HS-5 (cell line): ENCODE measurements at places on chromosomes 1 and 21.

DNA sequence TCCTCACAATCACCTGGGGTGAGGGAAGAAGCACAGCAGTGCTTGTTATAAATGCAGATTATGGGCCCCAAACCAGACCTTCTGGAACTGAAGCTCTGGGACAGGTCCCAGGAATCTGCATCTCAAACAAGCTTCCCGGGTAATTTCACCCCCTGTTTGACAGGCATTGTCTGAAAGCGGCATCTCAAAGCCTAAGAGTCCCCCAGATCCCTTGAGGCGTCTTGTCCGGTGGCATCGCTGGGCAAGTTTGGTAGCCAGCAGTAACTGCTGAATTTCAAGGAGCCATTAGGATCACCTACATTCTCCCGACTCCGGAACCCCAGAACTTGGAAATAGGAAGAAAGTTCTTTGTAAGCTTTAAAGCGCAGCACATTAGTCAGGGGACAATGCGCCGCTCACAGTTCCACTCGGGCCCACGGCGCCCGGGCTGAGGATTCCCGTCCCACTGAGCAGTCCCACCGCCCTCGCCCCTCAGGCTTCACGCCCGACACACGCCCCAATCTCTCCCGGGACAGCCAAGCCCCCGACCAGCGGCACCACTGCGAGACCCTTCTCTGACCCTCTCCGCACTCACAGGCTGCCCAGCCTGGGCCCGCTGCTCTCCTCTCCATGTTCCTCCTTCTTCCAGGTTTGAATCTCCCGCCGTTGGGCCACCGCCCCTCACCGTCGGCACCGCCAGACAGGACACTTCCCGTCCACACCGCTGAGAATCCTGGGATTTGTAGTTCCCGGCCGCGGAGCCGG, at the start of gene IQGAP3:
Gene IQGAP3 (minus strand): TSS at position 647 of the 744 bp plus-strand sequence. CDS start 36 bp downstream, at position 611.
- peak; percentile 40 for DNase-seq

GRCh38 chr1:48676376-48676775, 100.3 kb downstream of the BEND5 start:
- DNase-seq, result no peak

GRCh38 chr1:160569806-160570205, 9.5 kb downstream of the CD84 start:
- no peak for DNase-seq

GRCh38 chr1:2052054-2052679, 2.0 kb downstream of the PRKCZ start:
- no peak for DNase-seq

GRCh38 chr21:29656504-29657239, 283.1 kb downstream of the GRIK1 start:
- DNase-seq, result peak; percentile 48

DNA sequence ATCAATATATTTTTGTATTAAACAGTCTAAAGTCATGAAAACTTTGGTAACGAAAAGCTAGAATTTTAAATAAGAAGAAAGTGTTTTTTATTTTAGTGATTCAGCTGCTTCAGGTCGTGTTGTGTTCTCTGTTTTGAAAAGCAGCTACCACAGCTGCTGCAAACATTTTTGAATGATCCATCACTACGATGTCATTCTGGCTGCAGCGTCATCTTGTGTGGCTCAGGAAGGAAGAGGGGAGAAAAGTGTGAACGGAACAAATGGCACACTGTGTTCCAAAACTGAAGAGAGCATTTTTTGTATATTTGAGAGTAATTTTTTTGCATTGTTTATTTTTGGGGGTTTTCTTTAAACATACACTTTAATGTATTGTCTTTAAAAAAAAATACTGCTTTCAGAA, 323.0 kb upstream of the ADGRL2 start:
- no peak for DNase-seq

DNA sequence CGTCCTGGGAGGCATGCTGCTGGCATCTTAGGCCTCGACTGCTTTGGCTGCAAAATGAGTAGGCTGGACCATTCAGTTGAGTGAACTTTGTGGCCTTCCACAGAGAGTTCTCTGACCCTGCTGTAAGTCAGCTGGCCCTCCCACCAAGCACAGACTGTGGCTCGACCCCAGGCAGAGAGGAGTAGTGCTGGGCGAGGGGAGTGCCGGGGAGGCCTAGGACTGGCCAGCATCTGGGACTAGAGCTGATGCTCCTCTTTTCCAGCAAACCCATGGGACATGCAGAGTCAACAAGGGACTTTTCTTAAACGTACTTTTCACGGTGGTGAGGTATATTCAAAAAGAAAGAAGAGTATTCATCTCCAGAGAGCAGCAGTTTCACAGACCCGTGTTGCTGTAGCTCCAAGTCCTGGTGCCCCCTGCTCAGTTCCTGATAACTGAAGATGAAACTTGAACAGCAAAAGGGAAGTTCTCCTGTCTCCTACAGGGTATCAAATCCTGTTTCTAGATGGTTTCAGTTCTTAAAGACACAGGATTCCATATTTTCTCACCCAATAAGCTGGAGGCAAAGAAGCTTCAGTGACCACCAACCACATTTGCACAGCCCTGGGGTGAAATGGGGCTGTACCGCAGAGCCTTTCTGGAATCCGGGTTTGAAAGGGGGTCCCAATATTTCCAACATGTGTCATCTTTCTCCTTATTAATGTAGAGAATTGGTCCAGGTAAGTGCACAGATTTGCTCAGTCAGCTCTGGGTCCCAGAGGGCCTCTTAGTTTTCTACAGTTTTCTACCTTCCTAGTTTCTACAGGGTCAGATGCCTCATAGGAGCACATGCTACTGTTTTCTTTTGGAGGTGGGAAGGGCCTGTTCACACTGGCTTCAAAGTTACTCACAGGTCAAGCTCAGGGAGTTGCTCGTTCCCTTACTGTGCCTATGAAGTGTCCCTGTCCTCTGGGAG, 20.9 kb downstream of the BATF3 start:
- DNase-seq, result no peak

DNA sequence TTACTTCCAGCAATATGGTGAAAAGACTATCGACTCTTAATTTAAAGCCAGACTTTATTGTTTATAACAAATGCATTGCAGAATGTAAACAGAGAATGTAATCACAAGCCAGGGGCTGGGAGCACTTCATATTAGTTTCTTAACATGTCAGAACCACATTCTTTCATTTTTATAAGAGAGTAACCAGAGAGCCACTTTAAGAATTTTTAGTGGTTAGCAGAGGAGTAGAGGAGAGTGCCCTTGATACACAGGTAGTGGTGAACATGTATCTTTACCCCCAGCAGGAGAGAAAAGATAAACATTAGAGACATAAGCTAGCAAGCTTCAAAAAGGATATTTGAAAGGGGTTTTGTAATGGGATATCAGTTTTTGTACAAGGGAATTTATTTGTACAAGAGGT, 11.1 kb downstream of the AMY2B start:
- no peak for DNase-seq

DNA sequence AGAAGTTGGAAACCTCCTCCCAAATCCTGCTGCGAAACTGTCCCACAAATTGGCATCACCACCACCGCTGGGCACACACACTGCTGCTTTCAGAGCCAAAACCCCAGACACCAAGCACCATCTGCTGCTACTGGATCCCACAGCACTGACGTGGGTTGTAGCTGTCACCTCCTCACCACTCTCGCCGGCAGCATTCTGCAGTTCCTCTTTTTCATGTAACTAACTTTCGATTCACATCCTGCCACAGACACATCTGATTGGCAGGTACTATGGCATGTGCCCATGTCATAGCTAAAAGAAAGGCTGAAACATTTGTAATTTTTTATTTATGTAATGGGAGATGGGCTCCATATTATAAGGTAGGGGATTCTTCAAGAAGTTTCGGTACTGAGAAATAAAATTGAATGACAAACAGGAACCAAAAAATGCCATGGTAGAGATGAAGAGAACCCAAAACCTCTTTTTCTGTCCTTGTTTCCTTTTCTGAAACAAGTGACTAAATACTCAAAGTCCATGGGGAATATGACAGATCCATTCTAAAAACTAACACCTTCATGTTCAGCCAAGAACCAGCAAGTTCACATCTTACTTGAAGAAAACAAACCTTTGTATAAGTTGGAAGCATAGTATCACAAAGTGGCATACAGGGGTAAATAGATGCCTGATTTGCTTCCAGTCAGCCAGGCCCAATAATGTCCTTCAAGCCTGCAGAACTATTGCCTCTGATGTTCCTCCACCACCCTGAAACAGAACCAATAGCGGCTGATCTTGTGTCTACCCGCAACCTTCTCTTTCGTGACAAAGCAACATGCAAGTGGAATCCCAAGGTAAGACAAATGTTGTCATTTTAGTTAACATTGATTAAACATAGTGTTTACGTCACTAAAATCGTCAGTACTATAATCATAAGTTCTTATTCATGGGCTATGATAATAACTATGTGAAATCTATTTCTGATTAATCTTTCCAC, 26.6 kb upstream of the RGS13 start:
- no peak for DNase-seq

GRCh38 chr1:115308969-115309368, 29.1 kb downstream of the NGF start:
- no peak for DNase-seq

- no peak for DNase-seq
Observed at GRCh38 chr1:66533804-66534740, at the start of gene SGIP1. SGIP1 (plus strand) TSS chr1:66534153; CDS start chr1:66534359, 206 bp downstream.

DNA sequence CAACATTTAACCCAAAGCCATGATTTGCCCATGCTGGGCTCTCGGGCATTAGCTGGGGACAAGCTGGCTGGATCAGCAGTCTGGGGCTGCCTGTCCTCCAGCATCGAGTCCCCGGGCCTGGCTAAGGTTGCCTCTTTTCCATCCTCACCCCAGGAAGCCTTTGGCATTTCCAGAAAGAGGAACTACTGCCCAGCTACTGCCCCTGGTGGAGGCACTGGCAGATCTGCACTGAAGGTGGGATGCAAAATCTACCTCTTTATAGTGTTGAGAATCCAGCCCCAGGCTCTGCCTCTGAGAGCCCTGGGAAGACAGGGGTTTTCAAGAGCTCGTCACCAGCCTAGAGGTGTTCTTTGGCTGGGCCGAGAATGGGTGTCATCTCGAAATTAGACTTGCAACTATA, 635.9 kb downstream of the MATN1 start:
- DNase-seq, result no peak

DNA sequence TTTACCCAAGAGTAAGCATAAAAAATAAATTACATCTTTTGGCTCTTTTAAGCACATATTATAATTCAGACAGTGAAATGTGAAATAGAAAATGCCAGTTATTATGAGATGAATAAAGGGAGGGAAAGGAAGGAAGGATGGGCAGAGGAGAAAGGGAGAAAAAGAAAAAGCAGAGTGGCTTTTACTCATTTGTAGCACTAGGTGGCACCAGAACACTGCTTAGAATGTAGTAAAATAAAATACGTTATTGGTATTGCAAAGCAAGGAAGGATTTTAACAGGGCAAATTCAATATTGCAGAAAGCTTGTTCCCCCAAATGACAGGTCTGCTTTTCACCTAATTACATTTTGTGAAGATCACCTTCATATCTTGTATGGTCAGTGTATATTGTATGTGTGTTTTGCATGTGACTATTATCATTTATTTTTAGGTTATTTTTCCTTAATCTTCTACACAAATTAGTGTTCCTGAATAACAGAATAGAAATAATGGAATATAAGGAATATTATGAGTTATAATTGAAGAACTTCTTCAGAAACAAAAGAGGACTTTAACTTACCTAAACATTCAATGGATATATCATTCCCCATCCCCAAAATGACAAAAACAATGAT, 9.1 kb upstream of the PCNX2 start:
- DNase-seq, result no peak

DNA sequence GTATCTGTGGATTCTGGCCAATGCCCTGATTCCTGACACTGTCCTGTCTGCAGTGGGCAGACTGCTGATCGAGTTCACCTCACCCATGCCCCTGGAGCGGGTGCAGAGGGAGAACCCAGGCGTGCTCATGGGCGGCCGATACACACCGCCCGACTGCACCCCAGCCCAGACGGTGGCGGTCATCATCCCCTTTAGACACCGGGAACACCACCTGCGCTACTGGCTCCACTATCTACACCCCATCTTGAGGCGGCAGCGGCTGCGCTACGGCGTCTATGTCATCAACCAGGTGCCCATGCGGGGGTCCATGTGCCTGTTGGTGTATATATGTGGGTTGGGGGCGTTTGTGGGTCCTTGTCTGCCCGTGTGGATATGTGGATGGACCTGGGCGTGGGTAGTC, 2.6 kb downstream of the B4GALT2 start:
- DNase-seq, result no peak

DNA sequence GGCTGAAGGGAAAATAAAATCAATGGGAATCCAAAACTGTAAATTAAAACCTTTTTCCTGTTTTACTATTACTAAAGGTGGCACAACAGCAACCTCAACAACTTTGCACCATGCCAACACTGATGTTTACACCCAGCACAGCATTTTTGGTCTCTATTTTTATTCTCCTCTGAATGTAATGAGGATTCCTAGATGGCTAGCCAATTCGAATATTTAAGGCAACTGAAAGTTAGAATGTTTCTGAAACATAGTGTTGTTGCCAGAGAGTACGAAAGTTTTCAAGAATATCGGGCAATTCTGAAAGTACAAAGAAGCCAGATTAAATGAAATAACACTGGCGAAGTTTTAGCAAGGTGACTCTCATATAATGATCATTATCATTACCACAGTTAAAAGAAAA, 40.7 kb downstream of the CHODL start:
- DNase-seq, result no peak

- DNase-seq, result no peak
Observed at GRCh38 chr1:211420389-211420788, 71.6 kb downstream of the RD3 start.

DNA sequence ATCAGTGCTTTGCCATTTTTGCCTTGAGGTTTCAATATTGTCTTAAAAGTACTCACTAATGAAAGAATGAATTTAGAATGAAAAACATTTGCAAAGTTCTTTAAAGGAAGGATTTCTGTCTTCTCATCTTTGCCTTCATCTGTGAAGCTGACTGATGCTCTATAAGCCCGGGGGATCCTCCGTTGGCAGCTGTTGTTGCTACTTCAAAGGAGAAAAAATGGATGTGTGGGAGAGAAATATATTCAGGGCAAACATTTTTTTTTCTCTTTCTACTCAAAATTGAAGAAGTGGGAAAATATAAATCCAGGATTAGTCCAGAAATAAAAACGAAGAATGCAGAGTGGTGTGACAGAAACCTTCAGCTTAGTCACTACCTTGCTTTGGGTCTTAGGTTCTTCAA, 142.5 kb downstream of the OLFM3 start:
- no peak for DNase-seq

GRCh38 chr1:9203511-9203982, 31.0 kb upstream of the H6PD start:
- no peak for DNase-seq

GRCh38 chr1:117436513-117436912, 69.3 kb downstream of the MAN1A2 start:
- DNase-seq, result no peak

GRCh38 chr21:20882462-20883407, 115.5 kb upstream of the NCAM2 start:
- peak; percentile 26 for DNase-seq

DNA sequence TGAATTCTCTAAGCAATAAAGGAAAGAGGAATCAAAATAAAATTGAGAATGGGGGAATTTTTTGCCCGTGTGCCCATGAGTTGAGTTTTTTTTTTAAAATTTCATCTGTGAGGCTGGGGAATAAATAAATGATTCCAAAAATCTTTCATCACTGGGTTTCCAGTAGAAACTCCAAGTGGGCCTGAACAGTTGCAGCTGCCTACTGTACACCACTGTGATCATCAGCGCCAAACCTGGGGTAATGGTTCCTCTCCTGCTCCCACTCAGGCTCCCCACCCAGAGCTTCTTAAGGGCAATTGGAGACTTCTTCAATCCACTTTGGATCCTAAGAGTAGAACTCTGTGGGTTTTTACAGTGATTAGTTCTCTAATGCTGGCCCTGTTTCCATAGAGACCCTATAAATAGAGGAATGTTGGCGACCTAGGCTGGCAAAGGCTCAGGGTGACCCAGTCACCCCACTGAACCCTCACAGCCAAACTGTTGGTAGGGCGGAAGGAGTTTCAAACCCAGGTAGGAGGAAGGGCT, 9.3 kb downstream of the TMCC2 start:
- DNase-seq, result no peak
